ENCODE measurements at places on chromosomes 4 and X.

DNA sequence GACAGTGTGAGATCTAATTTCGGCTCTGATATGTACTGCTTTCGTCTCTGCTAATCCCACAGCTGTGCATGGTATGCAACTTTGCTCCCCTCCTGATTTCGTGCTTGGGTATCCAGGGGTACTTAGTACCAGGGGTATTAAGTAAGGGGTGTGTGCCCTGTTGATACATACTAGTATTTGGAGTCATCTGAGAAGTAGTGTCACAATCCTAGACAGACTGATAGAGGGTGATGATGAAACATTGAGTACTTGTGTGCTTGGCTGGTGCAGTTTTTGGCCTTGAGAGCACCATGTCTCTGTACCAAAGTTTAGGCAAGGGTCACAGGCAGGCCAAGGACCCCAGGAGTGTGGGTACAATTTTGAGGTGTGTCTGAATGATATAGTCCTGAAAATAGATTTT, 10.9 kb downstream of the GPAT3 start:
- no peak for DNase-seq

DNA sequence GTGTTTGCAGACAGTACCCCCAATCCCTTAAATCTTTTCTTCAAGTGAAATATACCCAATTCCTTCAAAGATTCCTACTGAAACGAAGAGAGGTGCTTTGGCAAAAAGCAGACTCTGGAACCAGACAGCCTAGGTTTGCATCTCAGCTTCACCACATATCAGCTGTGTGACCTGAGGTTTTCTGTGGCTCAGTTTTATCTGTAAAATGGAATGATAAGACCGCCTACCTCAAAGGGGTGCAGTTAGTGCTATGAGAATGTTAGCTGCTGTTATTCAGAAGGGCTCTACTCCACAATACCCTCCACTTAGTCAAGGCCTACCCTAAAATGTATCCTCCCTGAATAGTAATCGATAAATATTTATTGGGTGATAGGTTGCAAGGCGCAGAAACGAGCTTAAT, 664 bp downstream of the PIR start:
- DNase-seq = no peak

GRCh38 chrX:623599-624315, 6.8 kb upstream of the SHOX start:
- DNase-seq = no peak

GRCh38 chrX:133185119-133185518, 33.0 kb downstream of the TFDP3 start:
- no peak for DNase-seq

DNA sequence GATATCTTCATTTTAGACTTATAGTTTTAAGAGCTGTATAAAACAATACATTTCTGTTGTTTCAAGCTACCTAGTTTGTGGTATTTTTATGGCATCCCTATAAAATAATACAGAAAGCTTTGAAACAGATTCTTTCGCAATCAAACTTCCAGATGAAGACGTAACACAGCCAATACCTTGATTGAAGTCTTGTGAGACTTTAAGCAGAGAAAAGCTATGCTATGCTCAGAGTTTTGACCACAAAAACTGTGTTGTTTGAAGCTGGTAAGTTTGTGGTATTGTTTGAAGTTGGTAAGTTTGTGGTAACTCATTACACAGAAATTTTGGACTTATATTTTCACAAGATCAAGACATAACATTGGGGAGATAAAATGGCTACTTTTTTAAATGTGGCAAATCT, 201.8 kb upstream of the UGT8 start:
- no peak for DNase-seq

- DNase-seq = no peak
Measured at GRCh38 chr4:154067786-154068185, 278.9 kb upstream of the SFRP2 start.

DNA sequence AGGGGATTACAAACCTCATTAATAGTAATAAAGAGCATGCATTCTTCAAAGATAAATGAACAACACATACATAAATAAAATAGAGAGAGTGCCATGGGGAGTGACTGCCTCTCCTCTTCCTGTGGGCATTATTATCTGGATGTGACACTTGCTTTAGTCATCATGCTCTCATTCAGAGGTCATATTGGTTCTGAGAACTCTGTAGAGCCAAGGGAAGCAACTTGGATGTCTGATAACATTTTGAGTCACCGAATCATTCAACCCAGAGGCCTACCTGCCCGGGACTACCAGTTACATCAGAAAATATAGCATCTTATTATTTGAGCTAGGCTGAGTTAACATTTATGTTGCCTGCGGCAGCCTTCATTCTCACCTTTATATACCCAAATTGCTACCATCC, 489.5 kb downstream of the STIM2 start:
- DNase-seq = no peak

GRCh38 chr4:185502386-185502785, 30.9 kb upstream of the CCDC110 start:
- DNase-seq = no peak

GRCh38 chrX:145549496-145549895, 268.1 kb upstream of the SLITRK2 start:
- no peak for DNase-seq

DNA sequence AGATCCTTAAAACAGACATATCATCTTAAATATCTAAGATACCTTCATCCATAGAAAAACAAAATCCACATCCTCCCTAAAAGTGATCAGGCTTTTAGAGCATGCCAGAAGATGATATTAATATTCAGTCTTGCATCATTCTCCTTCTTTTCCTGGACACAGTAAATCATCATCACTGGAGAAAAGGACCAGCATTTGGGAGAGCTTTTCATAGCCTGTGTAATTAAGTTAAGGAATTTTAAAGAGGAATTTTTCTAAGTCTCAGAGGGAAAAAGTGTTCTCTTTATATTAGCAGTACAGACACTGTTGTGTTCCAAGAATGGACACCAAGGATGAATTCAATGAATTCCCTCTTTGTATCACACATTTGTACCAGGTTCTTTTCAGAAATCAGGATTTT, 696 bp downstream of the SCRG1 start:
- DNase-seq = no peak

DNA sequence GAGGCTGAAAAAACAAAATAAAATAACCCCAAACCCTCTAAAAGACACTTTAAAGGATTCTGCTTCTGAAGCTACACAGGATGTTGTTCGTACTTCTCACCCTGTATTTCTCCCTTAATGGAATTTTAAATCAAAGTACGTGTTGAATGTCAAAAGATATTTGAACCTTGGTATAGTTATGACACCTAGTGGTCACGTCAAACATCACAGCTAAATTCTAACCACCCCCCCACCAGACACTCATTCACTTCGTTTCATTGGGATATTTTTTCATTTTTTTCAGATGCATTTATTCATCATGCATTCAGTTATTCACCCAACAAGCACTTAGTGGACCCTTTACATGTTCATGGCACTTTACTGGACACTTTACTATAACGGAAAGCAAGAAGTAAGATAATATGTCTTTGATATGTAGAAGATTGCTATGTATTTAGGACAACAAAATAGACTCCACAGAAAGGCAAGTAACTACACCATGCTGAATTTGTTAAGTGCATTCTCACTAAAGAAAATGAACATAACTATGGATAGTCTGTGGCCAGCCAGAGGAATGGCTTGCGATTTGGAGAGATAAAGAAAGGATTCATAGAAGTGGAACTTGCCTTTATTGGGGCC, 62.5 kb upstream of the GPR174 start:
- no peak for DNase-seq

DNA sequence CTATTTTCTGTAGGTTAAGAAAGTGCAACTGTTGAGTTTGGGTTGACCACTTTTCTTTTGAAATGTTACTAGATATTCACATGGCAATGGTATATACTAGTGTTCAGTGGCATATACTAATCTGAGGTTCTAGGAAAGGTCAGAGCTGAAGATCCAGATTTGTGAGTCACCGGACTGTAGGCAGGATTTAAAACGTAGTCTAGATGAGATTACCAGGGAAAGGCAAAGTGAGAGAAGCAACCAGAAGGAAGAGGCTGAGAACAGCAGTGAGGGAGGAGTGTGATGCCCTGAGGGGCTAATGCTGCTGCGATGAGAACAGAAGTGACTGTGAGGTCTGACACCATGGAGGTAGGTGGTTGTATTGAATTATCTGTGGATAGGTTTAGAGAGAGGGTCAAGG, 9.7 kb upstream of the PLA2G12A start:
- DNase-seq = no peak

Measured in NCI-H1436 treated with DMSO at 0.1 percent for 48 hours (cell line).